ENCODE measurements at places on chromosomes 6 and 20.

- DNase-seq, result no peak
These were observed 157.9 kb upstream of the STXBP5 start for GRCh38 chr6:147046141-147046877.

DNA sequence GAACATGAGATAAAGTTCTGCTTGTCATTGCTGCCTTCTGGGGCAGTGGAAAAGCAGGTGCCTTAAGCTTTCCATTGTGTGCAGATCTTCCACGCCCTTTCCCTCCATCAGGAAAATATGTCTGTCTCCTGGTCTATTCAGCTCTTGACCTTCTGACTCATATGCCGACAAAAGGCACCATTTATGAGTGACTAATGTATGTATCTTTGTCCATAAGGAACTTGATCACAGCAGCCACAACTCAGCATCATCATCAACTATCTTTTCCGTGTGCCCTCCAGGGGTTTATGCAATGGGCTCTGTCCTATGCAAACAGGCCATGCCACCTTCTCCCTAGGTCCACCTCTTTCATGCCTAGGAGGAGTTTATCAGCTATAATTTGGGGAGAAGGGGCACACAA lies 102.7 kb upstream of the QKI start:
- no peak for DNase-seq

DNA sequence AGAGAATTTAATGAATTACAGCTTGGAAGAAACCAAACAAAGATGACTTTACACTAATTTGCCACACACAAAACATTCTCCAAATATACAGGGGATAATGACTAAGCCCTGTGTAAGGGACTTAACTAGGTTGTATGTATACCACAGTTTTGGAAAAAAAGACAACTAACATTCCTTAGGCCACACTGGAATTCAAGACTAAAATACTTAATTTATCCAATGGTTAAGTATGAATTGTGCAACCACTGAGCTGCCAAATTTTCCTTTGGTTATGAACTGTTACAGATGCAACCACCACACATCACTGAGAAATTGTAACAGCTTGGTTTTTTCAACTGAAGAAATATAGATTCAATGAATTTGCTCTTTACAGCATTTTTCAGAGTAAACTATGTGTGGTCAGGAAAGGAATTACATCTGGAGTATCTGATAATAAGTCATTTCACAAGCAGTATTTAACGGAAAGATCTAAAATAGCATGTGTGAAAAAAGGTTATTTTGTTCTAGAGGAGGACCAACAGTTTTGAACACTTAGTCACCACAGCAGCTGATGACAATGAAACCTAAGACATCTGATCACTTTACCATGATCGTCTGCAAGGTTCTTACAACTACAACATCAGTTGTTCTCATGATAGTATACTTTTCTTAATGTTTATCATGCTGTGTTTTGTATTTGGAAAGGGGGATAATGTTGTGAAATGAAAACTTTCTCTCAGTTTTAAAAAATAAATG lies 318.8 kb downstream of the BCKDHB start:
- no peak for DNase-seq

DNA sequence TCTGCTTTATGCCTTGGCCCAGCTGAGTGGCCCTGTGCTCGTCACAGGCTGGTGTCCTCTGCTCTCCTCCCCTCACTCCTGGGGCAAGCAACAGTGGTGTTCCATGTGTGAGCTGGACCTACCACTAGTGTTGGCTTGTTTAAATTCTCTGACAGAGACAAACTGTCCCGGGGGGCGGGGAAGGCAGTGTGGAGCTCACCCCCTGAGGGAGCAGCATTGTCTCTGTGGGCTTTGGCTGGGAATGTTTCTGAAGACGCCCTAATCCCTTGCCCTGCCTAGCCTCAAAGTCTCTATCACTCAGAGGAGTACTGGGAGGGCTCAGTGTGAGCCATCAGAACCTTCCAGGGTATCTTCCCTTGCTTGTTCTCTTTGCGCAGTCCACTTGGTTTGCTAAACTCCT lies 5.2 kb upstream of the VEGFA start:
- no peak for DNase-seq

GRCh38 chr6:135600086-135600702 lies 102.7 kb upstream of the AHI1 start:
- DNase-seq, result no peak

- DNase-seq, result no peak
These were observed 66.4 kb downstream of the UTRN start for GRCh38 chr6:144351379-144352127.

DNA sequence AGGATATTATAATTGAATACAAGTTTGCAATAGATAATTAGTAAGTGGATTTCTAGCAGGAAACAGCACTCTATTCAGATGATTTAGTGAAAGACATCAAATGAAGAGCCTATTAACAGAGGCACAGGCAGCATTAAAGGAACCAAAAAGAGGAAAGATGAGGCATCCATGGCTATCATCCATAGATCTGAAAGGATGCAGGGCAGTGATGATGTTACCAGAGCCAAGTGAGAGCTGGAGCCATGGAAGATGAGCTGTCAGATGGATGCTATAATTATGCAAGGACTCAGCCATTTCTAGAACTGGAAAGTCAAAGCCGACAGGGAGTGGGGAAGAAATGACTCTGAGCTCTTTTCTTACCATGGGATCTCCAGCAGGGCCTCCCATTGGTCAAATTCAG lies 66.8 kb upstream of the ANKEF1 start:
- DNase-seq, result no peak

- no peak for DNase-seq
These were observed 73.2 kb downstream of the RSPO3 start for GRCh38 chr6:127191716-127192115.

- no peak for DNase-seq
These were observed 668.9 kb downstream of the TFAP2A start for GRCh38 chr6:9745966-9746365.

DNA sequence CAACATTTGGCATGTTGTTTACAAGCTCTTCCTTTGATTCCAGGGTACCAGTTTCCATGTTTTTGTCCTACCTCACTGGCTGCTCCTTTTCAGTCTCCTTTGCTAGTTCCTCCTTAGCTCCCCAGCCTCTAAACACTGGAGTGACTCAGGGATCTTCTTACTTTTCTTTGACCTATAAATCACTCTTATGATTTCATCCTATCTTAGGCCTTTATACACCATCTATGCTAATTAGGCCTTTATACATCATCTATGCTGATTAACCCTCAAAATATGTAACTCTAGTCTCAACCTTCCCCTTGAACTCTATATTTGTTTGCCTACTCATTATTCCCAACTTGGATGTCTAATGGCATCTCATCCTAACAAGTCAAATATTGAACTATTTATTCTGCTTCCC lies 9.5 kb downstream of the TMEM30A start:
- DNase-seq, result no peak

DNA sequence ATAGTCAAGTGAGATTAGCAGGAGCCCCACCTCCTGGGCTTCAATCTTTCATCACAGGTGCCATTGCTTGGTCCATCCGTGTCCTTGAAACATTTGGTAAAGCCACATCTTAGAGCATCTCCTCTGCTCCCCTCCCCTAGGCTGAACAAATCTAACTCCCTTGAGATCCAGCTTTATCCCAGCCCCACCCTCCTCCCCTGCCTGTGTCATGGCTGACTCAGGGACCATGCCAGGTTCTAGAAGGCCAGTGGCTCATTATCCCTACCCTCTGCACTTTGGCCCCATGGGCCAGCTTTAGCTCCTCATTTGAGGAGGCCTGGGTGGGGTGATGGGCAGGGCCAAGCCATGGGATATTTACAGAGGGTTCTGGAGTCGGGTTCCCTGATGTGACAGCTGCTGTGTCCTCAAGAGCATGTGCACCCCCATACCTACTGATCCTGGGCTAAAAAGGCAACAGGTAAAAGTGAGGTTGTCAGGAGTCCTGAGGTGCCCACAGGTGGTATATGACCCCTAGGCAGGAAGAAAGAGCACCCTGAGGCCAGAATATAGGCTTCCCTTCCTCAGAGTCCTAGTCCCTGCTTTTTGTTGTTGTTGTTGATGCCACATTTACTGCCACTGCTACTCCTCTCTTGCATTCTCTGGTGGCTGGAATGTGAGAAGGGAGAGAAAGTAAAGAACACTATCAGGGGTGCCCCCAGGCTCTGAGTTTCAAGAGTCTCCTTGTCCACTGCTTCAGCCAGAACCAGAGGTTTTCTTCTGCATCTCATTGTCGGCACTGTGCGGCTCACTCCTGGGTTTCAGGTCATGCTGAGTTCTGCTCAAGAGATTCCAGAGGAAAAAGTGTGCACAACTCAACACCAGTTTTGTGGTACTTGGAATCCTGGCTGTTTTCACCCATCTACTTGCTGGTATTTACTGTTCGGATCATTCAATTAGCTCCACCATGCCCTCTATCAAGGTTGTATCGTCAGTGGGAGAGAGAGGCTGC lies 228.4 kb downstream of the LRFN2 start:
- DNase-seq, result no peak

- DNase-seq, result no peak
These were observed 28.0 kb upstream of the ASIP start for GRCh38 chr20:34213213-34213612.

DNA sequence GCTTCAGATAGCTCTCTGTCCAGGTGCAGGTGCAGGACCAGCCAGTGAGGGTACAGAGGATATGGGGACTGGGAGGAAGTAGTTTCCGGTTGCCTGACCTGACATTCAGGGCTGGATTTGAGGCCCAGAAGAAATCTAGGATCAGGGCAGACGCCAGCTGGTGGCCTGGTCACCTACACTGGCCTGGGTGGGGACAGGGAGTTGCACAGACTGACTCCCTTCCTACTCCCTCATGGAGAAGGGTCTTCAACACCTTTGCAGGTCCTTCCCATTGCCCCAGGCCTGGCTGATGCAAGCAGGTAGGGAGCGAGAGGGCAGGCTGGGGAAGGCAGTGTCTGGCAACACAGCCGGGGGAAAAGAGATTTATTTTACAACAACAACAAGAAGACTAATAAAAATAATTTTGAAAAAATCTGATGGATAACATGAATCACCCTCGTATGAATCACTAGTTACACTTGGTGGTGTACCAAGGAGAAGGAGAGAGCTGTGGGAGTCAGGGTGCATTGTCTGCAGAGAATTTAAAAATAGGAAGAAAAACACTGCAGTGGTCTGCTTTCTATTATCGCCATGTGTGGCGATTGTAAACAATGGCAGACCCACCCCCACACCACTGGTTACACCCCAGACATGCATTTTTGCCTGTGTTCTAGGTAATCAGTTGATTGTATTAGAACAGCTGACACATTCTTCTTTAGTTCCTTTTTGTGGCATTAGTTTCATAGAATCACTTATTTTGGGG lies 62.3 kb upstream of the SNX9 start:
- DNase-seq, result no peak

GRCh38 chr6:107495196-107495643 lies 5.3 kb downstream of the SOBP start:
- no peak for DNase-seq

- no peak for DNase-seq
These were observed 5.4 kb downstream of the PPDPF start for GRCh38 chr20:63525971-63526370.

DNA sequence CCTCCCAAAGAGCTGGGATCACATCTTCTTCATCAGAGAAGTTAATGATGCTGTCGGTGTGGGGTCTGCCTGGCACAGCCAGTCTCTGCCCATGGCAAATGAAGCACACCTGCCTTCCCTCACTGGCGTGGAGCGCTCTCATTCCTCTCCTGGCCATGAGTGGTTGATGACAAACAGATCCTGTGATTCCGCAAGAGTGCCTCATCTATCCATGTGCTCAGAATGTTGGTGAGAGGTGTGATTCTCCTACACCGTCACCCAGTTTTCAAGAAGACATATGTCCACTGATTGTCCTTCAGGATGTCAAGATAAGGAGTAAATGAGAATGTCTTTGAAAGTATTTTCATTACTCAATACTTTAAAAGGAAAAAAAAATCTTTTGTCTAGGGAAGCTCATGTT lies 97.5 kb upstream of the GGTLC1 start:
- DNase-seq, result no peak

GRCh38 chr20:52191916-52192718 lies 538 bp upstream of the ZFP64 start:
- DNase-seq, result peak; percentile 47

DNA sequence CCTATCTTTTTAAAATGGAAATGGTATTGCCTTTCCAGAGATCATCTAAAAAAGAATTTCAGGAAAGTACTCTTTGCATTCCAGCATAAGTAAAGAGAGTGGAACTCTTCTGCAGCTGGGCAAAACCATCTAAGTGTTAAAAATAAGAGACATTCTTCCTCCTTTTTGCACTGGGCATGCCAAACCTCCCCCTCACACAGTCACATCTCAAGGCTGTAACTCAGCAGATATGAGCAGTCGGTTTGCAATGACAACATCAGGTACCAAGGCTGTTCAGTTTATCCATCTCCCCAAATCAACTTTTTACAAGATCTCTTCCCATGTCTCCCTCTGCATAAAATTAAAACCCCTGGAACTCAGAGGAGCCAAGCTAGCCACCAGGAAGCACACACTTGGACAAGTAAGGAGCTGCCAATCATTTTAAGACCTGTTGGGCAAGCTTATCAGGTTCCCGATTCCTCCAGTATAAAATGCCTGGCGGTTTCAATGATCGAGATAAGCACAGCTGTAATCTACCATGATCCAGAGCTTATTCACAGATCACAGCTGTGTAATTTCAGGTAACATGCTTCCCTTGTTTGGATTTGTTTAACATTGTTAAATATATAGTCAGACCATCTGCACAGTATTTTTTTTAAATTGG lies 23.2 kb downstream of the ID4 start:
- DNase-seq, result no peak

DNA sequence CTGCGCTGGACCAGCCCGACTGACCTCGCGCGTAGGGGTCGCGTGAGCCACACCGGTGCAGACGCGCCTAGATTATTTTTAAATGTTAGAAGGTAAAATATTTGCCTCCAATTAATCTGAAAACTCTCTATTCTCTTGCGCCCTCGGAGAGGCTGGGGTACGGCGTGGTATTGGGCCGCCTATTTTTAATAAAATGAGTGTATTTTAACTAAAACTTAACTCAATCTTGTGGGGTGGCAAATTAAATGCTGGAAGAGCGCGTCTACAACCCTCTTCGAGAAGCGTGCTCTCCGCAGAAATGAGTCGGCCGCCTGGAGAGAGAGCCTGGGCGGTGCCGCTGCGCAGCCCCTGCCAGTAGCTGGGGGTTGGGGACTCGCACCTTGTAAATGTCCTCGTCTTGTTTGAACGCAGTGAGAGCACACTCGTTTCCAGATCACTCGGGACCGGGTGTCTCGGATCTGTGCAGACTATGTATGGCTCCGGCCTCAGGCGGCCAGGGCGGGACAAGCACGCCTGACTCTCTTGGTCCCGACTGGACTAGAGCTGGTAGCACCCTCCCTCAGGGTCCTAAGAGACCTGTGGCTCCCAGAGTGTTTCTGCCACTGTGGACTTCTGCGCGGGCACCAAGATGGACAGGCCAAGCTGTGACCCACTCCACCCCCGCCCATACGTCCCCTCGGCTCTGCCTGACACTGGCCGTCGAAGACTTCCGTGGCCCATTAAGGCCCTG lies 2.0 kb upstream of the MAFB start:
- no peak for DNase-seq

DNA sequence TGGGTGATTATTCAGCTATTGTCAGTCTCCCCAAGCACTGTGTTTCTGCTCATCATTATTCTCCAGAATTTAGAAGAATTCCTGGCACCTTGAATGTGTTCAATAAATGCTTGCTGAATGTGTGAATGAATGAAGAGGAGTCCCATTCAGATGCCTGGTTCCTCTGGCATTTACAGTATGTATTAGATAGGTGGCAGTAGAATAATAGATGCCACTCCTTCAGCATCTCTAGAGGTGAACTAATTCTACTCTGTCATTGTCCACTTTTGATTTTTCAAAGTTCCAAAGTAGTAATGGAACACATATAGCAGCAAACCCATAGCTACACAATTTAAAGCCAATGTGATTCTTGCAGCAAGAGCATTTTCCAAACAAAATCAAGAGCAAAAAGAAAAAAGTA lies 118.9 kb upstream of the CEP162 start:
- no peak for DNase-seq

- no peak for DNase-seq
These were observed 52.1 kb downstream of the RIPOR2 start for GRCh38 chr6:24883618-24884017.

Measured in NCI-H1930 (cell line).